GM13977 (cell line): ENCODE measurements at places on chromosomes 1 and 21.

DNA sequence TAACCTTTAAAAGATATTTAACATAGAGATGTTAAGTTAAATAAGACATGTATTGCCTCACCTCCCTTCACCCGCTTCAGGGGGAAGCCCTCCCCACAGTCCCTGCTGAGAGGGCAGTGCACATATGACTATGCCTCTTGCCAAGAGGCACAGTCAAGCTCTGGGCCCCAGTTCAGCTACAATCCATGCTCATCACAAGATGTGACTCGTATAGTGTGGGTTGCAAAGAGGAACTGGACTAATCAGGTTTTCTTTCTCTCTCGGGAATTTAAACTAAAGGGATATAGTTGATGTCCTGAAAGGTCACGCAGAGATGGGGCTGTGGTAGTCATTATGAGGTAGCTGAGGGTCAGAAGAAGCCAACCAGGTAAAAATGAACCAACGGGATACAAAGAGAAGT lies 35.6 kb downstream of the LYST start:
- DNase-seq, result peak; percentile 36

GRCh38 chr21:35428489-35428888 lies 379.4 kb upstream of the RUNX1 start:
- DNase-seq, result no peak

GRCh38 chr1:205948039-205948438 lies 4.8 kb upstream of the SLC26A9 start:
- DNase-seq, result no peak

- DNase-seq, result no peak
These were observed 31.4 kb downstream of the SERTAD4 start for GRCh38 chr1:210263963-210264362.

- no peak for DNase-seq
These were observed 30.2 kb upstream of the IL20 start for GRCh38 chr1:206835186-206835585.

DNA sequence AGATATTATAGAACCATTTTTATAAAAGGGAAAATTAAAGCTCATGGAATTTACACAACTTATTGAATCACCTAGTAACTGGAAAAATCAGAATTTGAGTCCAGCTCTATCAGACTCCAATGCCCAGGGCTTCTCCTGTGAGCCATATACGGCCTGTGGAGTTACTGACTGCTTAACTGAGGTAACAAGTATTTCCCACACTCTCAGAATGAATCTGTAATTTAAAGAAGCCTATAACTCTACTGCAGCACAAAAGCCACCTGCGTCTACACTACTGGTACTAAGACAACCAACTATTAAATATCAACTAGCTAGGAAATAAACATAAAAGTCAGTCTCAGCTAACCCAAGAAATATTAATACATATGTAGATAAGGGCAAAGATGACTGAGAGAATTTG lies 29.4 kb downstream of the SMYD3 start:
- no peak for DNase-seq

DNA sequence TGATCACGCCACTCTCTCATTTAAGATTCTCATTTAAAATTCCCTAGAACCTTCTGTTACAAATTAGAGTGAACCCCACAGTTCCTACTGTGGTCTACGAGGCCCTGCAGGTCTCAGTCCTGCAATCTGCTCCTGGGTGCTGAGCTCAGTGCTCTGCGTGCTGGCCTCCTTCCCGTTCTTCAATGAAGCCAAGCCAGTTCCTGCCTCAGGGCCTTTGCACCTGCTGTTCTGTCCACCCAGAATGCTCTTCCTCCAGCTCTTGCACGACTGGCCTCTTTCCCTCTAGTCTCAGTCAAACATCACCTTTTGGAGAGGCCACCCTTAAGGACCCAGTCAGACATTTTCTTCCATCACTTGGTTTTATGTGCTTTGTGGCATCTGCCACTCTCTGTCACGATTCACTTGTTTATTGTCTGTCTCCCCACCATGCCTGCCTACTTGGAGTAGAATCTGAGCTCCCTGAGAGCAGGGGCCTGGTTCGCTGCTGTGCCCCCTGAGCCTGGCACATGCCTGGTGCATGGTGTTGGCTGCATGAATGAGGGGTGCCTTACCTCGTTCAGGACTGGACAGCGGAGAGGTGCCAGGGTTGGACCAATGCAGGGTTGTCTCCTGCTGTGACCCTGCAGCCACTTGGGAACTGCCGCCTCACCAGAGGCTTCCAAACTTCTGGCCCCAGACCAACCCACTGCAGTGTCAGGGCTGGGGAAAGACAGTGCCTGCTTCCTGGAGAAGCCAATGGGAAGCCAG lies 9.7 kb upstream of the H6PD start:
- DNase-seq, result no peak

DNA sequence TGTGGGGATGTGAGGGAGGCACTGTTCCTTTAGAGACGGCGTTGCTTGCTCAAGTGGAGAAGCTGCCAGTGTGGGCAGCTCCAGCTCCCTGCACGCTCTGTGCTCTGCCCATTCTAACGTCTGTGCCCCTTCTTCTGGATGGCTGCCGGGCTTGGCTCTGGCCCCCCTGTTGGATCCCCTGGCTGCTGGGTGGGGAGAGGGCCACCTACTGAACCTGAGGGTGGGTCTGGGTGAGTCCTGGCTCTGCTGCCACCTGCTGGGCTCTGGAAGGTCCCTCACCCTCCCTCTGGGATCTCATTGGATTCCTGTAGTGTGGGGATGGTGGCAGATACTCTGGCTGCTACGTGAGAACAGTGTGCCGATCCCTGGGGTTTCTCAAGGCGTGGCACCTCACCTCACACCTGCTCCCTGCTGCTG lies 5.0 kb downstream of the PFKL start:
- DNase-seq, result peak; percentile 71

DNA sequence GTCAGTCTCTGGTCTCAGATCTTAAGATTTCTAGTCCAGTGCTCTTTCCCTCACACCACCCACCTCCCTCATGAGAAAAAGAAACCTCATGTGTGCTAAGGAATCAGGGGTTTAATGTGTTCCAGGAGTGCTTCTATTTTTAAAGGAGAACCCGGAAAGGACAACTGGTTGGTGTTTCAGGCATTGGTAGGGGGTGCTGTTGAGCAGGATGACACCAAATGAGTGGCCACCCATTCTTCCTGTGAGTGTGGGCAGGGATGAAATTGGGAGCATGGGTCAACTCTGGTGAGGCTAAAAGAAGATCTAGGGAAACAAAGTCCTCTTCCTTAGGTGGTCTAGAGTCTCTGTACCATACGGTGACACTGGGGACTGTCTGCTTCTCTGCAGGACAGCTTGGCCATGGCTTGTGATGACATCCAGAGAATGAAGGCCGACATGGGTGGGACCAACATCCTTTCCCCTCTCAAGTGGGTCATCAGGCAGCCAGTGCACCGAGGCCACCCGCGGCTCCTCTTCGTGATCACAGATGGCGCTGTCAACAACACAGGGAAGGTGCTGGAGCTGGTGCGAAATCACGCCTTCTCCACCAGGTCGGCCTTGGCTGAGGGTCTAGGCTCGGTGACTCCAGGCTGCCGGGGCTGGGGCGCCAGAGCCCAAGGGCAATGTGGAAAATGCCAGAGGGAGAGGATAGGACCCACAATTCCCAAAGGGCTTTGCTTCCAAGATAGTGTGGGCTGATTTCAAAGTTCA lies 39.3 kb downstream of the VWA5B1 start:
- no peak for DNase-seq

- DNase-seq, result no peak
These were observed 9.6 kb downstream of the COL18A1 start for GRCh38 chr21:45414396-45415187.

DNA sequence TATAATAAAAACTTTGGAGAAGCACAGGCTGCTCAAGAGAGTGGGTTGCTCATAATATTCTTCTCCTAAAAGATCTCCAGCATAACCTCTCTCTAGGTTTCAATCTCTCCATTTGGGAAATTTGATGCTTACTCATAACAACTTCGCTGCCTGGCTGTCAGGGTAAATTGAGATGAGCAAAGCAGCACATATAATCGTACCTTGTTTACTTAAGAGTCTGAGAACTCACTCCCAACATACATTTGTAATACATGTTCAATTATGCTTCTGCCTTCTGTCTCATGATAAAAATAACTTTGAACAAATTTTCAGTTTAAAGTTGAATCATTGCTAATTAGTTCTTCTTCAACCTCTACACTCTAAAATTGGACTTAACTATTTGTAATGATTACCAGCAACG lies 68.9 kb downstream of the DUSP10 start:
- no peak for DNase-seq

DNA sequence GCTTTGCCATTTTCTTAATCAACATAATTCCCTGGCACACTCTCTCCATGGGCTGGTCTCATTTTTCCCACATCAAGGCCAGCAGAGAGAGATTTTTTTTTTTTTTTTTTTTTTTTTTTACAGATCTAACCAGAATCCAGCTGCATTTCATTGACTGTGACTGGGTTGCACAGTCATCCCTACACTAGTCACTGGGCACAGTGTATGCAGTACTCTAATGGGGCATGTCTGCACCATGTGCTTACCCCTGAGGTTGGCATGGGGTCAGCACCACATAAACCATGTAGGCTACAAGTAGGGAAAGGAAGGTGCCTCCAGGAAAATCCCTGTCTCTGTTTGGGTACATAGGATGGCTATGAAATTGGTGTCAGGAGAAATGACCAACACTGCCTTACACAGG lies 64.1 kb upstream of the LRP8 start:
- DNase-seq, result no peak

- peak; percentile 96 for DNase-seq
These were observed at the start of gene SMG5 for GRCh38 chr1:156282479-156283222. TSS of gene SMG5 (minus strand) at chr1:156282825. CDS start at chr1:156282680, 145 bp downstream.

GRCh38 chr1:54168206-54168965 lies 15.6 kb upstream of the CDCP2 start:
- DNase-seq, result no peak

GRCh38 chr1:103461161-103462105 lies 64.1 kb upstream of the RNPC3 start:
- peak; percentile 17 for DNase-seq

DNA sequence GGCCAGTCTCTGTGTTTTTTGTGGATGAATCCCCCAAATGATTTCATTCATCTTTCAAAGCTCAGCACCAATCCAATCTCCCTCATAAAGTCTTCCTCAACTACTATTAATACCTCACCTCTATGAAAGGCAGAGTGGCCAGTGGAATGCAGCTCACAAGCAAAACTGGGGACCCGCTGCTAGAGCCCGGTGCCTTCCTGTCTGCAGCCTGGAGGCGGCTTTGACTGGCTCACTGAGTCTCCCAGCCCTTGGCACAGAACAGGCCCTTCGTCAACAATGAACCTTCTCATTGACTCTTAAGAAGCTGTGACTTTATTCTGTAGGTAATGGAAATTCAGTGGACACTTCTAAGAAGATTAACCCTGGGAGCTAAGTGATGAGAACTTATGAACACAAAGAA lies 86.8 kb upstream of the RAB4A start:
- DNase-seq, result no peak

GRCh38 chr1:59653968-59654367 lies 160.8 kb upstream of the HOOK1 start:
- no peak for DNase-seq

GRCh38 chr21:16305686-16306085 lies 575.9 kb downstream of the USP25 start:
- no peak for DNase-seq

GRCh38 chr1:98398092-98398491 lies 263.4 kb upstream of the SNX7 start:
- no peak for DNase-seq

DNA sequence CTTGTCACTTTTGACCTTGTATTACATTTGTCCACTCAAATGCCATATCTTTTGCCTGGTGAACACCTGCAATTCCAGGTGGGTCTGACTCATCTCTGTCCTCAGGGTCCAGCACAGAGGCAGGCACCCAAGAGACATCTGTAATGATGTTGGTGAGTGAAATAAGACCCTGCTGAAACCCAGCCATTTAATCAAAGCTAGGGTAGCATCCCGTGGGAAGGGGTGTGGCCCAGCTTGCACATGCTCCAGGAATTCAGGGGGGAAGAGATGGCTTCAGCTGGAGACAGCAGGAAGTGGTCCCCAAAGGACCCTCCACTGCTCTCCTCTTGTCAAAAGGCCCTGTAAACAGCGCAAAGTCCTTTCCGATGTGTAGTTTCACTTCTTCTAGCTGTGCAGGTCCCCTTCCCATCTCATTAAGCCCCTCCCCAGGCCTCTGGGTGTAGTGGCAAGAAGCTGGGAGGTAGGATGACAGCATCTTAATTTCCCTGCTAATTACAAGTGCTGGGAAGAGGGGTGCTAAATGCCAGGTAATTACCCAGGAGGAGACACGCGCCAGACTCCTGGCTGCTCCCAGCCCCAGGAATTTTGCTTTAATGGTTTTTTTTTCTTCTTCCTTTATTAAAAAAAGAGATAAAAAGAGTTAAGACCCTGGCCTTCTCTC lies 54.4 kb upstream of the TRABD2B start:
- DNase-seq, result no peak

GRCh38 chr21:38525454-38525853 lies 27.2 kb upstream of the ERG start:
- no peak for DNase-seq

GRCh38 chr1:234484218-234484617 lies 5.2 kb upstream of the TARBP1 start:
- DNase-seq, result no peak

DNA sequence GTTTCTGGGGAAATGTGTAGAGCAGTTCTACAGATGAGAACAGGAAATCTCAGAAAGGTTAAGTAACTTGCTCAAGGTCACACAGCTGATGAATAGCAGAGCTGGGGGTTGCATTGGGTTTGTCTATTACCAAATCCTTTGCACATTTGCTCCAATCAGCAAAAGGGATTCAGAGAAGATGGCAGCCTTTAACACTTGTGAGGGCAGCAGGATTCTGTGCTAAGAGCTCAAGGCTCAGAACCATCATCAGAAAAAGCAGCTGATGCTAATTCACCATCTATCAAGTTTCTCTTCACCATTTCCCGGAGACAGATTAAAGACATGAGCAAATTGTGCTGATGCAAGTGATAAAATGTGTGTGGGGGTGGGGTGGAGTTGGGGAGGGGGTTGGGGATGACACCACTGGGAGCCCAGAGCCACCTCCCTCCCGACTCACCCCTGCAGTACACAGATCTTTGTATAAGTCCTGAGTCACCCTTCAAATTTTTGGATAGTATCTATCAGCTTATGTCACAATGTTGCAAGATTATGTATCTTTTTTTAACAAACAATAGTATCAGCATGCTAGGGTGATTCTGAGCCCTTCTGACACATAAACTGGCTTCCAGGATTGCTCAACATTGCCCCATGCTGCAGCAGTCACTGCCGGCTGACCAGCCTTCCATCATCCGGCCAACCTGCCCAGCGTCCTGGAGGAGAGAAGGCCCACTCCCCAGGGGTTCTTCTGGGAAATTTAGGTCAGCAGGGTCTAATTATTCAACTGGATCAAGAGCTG lies 2.8 kb upstream of the SPSB1 start:
- no peak for DNase-seq
